ENCODE measurements at places on chromosomes 1 and 21.

GRCh38 chr1:42420911-42421585 is 34.8 kb downstream of the ZMYND12 start:
- DNase-seq = no peak

GRCh38 chr1:244647819-244648218 is 5.1 kb upstream of the DESI2 start:
- no peak for DNase-seq

DNA sequence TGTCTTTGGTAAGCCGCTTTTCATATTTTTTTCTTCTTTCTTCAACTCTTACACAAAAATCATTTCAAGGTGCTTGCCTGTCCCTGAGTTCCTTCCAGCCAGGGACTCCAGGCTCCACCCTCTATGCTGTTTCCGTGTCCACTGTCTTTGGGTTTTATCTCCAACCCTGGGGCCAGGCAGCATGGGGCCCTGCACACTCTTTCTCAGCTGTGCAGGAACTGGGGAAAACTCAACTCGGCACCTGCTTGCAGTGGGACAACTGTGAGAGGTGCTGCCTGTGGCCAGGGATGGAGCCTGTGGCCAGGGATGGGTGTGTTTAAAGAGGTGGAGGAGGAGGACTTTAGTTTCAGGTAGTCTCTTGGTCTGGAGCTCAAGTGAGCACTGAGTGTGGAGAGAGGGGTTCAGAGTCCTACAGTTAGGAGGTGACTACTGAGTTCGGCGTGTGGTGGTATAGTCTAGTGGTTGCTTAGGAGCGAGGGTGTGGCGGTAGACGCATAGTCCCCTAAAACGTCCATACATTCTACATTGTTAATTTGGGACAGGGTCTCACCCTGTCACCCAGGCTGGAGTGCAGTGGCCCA is 13.4 kb downstream of the TNFRSF8 start:
- no peak for DNase-seq

DNA sequence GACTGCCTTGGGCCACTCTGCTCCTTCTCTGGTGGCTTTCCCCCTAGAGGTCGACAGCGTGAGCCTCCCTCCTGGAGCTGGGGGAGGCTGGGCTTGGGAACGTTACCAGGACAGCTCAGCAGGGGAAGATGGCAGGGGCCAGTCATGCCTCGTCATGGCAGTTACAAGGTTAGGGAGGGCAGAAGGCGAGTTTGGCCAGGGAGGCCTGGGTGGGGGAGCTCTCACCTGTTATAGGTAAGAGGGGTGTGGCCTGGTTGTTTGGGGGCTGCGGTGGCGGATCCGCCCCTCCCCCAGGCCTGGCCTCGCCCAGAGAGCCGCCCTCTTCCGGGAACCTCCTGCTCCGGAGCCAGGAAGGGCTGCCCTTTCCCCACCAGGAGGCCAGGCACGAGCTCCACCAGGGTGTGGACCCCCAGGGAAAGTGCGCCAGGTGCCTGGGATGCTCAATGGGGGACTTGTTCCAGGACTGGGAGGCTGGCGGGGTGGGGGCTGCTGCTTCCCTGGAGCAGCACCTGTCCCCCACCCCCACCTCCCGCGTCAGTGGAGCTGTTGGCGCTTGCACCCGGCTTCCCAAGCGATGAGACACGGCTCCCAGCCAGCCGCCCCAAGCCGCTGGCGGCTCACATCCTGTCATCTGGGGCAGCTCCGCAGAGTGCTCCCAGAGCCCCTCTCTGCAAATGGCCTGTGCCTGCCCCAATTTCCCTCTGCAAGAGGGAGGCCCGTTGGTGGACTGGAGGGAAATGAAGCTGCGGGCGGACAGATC is 23.6 kb upstream of the PKP1 start:
- DNase-seq = no peak

DNA sequence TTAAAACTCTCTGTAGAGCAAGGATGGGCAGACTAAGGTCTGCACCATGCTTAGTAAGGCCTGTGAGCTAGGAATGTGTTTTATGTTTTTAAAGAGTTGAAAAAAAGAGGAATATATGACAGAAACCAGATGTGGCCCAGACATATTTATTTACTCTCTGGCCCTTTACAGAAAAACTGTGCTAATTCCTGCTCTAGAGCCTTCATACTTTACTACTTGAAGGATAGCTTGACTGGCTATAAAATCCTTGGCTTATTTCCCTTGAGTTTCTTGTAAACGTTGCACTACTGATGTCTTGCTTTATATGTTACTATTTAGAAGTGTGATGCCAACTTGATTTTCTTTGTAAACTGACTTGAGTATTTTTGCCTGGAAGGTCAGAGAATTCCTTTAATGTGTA is 33.5 kb downstream of the CTBS start:
- no peak for DNase-seq

DNA sequence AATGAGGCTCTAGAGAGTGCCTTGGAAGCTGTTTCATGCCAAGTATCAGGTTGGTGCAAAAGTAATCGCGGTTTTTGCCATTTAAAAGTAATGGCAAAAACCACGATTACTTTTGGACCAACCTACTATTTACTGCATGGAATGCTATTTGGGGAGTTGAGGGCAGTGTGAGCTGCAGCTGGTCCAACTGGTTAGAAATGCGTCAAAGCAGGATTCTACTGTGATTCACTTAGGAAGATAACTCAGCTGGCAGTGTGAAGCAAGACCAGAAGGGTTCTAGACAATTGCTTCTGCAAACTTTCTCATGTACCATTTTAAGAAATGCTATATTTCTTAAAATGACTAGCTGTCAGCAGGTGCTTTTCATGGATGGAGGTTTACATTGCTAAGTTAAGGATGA is 21.2 kb upstream of the PLA2G2C start:
- DNase-seq = no peak

- DNase-seq = no peak
Measured at GRCh38 chr1:184199036-184199435, 147.5 kb downstream of the TSEN15 start.

- DNase-seq = no peak
Measured at GRCh38 chr21:43274946-43275310, 106.1 kb downstream of the CRYAA start.

- DNase-seq = no peak
Measured at GRCh38 chr1:152110860-152111514, 4.3 kb downstream of the TCHH start.

DNA sequence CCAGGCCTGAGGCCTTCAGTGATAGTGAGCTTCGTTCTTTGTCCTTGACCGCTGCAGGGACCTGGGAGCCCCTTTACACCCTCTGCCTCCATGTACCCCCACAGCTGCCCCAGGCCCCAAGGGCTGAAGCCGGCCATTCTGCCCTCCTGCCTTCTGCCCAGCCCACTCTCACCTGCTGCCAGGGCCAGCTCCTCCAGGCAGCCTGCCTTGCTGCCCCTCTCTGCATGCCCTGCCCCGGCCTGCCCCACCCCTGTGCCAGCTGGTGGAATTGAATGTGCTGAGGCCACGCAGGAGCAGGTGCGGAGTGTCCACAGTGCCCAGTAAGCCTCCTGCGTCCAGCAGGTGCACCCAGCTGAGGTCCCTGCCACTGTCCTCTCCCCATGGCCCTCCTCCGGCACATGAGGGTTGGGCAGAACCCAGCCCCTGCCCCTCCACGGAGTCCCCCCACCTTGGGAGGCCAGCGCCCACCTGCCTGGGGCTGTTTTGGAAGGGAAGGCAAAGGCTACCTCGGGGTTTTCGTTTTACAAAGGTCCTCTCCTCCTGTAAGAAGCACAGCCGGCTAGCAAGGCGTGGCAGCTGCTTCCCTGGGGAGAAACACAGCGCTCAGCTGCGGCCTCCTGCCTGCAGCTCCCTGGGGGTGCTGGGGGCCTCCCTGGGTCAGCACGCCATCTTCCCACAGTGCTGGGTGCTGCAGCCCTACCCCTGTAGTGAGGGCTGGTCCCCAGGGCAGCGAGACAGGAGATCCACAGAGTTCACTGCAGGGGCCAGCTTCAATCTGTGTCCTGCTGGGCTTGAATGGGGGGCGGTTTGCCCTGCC is 21.0 kb downstream of the MMEL1 start:
- DNase-seq = no peak
